T-helper 2 cell (primary cell): ENCODE measurements at places on chromosomes 4 and X.

- no peak for DNase-seq
Observed at GRCh38 chr4:165403637-165404036, 24.8 kb downstream of the CPE start.

DNA sequence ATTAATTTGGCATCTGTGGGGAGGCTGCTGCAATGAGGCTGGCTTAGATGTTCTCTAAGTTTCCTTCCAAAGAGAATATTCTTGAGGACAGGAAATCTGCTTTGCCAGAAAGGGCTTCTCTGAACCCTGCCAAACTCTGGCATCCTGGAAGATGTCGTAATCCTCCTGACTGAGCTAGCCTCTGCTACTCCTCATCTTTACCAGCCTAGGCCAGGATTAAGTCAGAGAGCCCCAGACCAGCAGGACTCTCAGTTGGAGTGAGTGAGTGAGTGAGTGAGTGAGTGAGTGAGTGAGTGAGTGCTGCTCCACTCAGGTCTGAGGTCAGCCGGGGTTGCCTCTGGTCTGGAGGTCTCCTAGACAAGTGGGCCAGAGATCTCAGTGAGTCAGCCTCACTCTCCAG, 104.9 kb upstream of the SOD3 start:
- no peak for DNase-seq

GRCh38 chrX:39591099-39591498, 506.7 kb downstream of the BCOR start:
- DNase-seq, result no peak

DNA sequence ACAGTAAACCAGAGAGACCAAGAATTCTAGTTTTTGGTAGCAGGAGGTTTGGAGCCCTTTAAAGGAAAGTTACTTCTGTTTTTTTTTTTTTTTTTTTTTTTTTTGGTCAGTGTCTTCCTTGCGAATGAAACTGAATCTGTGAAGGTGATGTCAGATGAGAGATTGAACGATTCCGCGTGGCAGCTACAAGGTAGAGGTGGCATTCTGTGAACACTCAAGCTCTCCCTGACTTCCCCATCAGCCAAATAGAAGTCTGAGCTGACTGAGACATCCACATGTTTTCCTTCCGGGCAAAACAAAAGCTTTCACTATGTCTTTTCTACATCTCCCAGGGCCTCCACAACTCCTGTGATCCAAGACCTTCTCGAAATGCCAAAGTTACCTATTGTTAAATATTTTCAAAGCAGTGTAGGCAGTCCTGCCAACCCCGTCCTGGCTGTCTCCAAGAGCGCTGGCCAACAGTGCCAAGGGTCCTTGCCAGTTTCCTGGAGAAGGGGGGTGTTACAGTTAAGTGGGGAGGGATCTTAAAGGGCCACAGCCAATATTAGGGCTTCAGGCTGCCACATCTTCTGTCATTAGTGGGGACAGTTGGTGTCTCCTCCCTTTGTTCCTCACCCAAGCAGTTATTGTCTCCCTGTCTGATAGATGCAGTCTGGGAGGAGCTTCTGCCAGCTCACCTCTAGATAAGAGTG, 102.9 kb upstream of the SLC34A2 start:
- no peak for DNase-seq

DNA sequence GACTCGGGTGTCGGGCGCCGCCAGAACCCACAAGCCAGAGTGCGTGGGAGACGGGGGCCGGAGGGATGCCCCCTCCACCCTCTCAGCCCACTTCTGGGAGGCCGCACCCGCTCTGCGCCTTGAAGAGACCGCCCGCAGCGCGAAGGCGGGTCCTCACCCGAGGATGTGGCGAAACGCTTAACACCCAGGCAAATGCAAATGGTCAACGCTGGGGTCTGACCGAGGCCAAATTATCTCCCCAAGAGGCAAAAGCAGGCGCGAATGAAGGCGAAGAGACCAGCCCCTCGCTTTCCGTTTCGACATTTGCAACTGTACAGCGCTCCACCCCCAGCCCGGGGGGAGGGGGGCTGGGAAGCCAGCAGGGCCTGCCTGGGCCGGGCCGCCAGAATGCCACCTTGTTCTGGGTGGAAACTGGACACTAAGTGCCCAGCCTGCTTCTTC, 137.7 kb upstream of the ZIC3 start:
- DNase-seq, result no peak

DNA sequence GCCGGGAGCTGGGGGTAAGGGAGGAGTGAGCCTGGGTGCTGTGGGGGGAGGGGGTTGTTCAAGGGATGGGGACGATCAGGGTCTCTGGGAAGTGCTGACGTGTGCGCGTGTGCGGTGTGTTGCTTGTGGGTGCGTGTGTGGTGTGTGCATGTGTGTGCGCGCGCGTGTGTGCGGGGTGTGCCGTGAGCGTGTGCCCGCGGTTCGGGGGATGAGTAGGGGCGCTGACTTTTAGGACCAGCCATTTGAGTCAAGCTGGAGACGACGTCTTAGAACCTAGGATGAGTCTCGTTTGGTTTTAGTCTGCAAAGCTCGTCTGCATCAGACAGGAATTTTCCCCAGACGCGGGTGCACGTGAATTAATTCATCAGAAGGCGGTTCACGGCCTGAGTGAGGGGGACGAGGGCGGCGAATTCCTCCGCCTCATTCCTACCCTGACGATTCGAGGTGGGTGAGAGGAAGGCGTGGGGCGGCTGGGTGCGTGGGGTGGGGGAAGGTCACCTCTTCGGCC, 950 bp upstream of the TMEM271 start:
- DNase-seq, result no peak

DNA sequence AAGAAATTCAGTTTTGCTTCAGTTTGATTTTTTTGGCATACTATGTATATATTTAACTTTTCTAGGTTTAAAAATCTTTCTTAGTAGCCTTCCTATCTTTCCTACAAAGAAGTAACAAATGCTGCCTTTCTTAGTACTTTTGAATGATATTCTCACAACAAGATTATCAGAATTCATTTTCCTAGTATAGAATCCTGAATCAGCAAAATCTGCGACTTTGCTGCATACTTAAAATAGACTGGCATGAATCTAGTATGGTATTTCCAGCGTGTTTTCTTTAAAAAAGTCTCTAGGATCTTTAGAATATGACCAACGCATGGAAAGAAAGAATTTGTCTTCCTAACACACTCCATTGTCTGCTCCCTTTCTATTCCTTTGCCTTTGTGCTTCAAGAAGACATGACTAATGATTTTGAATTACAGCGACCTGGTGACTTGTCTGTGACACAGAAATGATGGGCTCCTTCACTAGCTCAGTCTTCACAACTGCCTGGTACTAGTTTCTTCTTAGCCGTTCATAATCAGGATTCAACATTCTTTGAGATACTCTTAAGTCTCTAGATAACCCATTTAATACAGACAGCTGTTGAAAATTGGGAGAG, 349.8 kb downstream of the PPARGC1A start:
- DNase-seq, result no peak

DNA sequence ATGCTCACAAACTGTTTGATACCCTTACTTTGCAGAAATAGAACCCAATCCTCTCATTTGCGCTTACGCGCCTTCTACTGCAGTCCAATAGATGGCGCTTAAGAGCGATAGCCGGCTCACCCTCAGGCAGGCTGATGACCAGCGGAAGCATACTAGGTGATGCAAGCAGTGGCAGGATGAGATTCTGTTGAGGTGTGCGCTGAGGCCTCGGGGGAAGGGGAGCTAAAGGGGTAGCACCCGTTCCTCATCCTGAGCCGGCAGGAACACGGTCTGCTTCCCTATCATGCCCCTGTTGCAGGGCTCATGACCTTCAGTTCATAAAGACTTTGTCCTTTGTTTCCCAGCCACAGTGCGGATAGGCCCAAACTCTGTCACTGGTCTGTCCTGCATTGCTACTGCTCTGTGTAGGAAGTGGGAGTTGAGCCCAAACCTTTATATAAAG, 628.9 kb downstream of the TLL1 start:
- DNase-seq, result no peak

DNA sequence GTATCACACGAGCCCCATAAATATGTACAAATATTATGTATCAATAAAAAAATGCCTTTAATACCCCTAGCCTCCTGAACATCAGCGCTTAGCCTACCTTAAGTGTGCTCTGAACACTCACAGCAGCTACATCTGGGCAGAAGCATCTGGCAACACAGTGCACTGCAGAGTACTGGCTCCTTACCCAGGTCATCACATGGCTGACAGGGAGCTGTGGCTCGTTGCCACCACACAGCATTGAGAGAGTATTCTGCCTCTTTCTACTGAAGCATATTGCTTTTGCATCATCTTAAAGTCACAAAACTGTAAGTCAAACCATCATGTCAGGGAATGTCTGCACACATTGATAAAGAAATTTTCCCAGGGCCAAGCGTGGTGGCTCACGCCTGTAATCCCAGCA, 55.2 kb downstream of the TRIML1 start:
- DNase-seq, result no peak

DNA sequence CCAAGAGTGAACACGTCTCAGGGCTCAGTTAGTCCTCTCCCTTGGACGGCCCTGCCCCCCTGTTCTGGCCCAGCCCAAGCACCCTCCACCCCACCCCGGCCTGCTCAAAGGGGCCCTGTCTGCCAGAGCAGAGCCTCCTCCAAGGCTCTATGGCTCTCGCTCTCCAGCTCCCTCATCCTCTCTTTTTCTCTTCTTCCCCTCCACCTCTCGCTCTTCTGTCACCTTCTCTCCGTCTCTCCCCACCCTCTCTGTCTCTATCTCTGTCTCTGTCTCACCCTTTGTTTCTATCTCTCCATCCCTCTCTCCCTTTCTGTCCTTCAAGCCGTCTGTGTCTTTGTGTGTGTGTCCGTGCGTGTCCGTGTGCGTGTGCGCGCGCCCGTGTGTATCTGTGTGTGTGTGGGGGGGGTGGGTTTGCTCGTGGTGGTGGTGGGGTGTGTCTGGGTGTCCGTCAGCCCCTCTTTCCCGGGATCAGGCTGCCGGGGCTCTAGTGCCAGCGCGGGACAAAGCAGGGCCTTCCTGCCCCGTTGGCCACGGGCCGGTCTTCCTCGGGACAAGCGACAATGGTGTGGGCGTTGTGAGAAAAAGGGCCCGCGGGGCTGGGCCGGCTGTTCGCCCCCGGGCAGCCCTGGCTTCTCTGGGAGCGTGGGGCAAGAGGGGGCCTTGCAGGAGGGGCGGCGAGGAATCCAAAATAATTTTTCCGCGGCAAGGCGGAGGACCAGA, 8.7 kb downstream of the FRG2 start:
- DNase-seq, result no peak

GRCh38 chr4:118767109-118767508, 68.8 kb downstream of the SEC24D start:
- DNase-seq, result no peak

GRCh38 chr4:1933700-1934099, 62.5 kb downstream of the NSD2 start:
- no peak for DNase-seq

- DNase-seq, result no peak
Observed at GRCh38 chr4:61248705-61249104, 48.6 kb downstream of the ADGRL3 start.

- no peak for DNase-seq
Observed at GRCh38 chrX:136322064-136322463, 21.3 kb downstream of the ADGRG4 start.

DNA sequence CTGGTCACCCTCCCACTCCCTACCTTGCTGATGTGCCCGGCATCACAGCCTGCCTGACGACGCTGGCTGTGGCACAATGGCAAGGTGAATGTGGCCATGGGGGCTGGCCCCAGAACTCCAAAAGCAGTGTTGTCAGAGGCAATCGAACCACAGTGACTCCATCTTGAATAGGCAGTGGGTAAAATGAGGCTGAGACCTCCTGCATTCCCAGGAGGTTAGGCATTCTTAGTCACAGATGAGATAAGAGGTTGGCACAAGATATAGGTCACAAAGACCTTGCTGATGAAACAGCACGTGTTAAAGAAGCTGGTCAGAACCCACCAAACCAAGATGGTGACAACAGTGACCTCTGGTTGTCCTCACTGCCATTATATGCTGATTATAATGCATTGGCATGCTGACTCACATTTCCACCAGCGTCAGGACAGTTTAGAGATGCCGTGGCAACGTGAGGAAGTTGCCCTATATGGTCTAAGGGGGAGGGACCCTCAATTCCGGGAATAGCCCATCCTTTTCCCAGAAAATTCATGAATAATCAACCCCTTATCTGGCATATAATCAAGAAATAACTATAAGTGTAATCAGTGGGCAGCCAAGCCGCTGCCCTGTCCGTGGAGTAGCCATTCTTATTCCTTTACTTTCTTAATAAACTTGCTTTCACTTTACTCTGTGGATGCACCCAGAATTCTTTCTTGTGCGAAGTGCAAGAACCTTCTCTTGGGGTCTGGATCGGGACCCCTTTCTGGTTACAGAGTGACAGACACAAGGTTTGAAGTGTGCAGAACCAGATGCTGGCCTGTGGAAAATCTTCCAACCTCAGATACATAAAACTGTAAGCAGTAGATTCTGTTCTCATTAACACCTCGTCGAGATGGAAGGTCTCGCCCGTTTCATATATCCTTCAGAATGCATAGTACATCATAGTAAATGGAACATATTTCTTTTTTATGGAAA, 26.8 kb upstream of the CLDN24 start:
- DNase-seq, result no peak

GRCh38 chr4:46937493-46937892, 28.4 kb upstream of the COX7B2 start:
- no peak for DNase-seq

GRCh38 chr4:85514783-85515182, 39.8 kb downstream of the ARHGAP24 start:
- DNase-seq, result no peak

GRCh38 chrX:38183596-38183995, 37.1 kb downstream of the SRPX start:
- DNase-seq, result no peak

DNA sequence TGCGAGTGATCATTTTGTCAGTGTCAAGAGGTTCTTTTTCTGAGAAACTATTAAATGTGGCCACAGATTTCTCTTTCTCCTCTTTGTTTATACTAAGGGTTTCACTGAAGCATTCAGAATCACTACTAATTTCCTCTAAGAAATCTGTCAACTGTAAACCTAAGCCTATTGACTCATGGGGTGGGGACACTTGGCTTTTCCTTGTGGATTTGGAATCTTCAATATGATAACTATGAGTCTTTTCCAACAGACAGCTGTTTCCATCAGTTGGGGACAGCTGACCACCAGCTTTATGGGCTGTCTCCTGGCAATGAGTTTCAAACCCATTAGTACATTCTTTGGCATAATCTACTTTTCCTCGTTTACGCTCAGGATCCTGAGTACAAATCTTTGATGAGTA, 13.8 kb downstream of the PGRMC1 start:
- no peak for DNase-seq
